ENCODE measurements at places on chromosomes 4 and X.
A peak's percentile ranks its signal among the peaks of the same experiment; 100 is the strongest.

DNA sequence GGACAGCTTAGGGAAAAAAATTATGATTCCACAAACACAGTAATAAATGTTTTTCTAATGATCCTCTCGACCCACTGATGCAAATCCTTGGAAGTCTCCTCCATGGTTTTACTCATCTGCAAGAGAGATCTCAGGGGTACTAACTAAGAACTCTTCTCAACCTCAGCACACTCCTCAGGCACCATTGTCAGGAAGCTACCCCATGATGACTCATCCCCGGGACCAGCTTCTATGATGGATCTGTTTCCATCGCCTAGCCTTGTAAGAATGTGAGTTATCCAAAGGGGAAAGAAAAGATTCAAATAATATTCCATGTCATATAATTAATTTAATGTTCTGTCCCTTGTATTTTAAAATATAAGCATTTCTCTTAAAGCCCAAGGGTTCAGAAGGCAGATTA is 816.1 kb upstream of the IGFBP7 start:
- no peak for DNase-seq

DNA sequence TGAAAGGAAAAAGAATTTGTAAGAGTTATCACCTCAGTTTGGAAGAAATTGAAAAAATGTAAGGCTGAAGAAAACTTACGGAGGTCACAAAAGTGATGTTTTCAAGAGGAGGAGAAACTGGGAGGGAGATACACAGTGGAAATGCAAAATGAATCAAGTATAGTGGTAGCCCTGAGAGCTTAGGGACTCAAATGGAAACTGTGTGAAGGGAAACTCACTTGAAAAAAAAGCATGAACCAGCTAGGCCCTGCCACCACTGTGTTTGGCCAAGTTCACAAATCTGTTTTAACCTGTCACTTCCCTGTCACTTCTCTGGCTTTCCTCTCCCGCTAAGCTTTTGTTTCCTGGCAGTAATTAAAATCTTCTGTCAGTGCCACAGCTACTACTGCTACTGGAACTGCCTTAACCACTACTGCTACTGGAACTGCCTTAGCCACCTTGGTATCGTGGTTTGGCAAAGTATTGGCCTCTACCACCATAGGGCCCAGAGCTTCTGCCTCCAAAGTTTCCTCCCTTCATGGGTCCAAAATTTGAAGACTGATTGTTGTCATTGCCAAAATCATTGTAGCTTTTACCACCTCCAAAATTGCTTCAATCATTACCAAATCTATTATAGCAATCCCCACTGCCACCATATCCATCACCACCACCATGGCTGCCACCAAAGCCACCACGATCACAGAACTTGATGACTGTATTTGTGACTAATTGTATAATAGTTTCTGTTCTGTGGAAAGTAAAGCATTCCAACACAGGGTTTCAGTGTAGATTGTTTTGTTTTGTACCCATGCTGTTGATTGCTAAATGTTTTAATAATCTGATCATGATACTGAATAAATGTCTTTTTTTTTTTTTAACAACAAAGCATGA is 41.5 kb downstream of the SMARCA5 start:
- DNase-seq: no peak

GRCh38 chrX:41288641-41289040 is 45.3 kb upstream of the DDX3X start:
- DNase-seq: no peak

DNA sequence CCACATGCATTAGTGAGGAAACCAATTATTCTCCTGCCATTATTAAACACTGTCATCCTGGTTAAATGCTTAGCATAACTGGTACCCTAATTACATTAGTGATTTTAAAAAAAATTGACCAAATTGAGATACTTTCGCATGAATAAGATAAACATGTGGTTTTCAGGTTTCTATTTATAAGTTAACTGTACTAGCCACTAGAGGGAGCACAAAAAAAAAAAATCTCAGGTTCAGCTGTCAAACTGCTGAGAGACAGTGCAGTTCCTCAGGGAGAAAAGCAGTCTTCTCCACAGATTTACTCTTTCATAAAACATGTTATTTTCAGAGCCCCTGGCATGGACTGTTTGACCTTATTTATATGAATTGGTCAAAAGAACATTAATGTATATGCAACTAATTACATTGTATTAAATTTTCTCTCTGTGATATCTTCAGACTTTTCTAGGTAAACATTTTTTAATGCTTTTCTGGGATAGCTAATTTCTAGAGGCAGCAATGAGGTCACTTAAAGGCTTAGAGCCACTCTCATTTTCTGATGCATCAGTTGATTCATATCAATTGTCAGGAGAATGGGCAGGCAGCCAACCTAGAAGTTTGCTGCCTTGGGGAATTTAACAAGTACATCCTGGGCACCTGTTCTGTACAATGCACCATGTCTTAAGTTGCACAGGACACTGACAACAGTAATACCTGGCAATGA is 167.5 kb downstream of the CDS1 start:
- peak; percentile 55 for DNase-seq

DNA sequence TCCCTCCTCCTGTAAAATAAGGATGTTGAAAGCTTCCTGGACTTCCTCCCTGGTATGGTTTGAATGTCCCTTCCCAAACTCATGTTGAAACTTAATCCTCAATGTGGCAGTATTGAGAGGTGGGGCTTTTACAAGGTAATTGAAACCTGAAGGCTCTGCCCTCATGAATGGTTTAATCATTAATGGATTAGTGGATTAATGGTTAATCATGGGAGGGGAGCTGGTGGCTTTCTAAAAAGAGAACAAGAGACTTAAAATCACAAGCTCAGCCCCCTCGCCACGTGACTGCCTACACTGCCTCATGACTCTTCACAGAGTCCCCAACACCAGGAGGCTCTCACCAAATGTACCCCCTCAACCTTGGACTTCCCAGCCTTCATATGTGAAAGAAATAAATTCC is 124.6 kb upstream of the ANXA3 start:
- no peak for DNase-seq

- DNase-seq: no peak
Measured at GRCh38 chr4:65340382-65341109, 329.7 kb downstream of the EPHA5 start.

- no peak for DNase-seq
Measured at GRCh38 chr4:10639100-10639499, 45.5 kb downstream of the CLNK start.

Data from NCI-H1694 (cell line).